ENCODE measurements at places on chromosomes 16 and 17. TPM values are rescaled to one million over a fixed set of nuclear protein-coding genes. Genes with fewer than 3 reads are reported as not detected.

DNA sequence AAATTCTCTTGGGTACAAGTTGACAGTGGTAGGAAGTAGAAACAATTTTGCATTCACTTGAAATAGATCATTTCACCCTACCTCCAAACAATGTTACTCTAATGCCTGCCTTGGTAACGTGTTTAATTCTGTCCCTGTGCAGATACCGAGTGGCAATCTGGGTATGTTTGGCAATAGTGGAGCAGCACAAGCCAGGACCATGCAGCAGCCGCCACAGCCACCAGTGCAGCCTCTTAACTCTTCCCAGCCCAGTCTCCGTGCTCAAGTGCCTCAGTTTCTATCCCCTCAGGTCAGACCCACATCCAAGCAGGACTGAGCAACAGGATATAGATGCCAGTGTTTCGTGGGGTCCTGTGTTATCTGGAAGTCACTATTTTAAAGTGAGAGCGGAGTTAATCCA, 49.3 kb downstream of the TMC6 start:
- H3K4me1 ChIP-seq = no peaks in the 10 kb centered on the region
- peaks cover 4% of the 10 kb centered on the region for H3K36me3 ChIP-seq
- DNase-seq = no peak
- no peak overlapping the region for H3K27ac ChIP-seq

DNA sequence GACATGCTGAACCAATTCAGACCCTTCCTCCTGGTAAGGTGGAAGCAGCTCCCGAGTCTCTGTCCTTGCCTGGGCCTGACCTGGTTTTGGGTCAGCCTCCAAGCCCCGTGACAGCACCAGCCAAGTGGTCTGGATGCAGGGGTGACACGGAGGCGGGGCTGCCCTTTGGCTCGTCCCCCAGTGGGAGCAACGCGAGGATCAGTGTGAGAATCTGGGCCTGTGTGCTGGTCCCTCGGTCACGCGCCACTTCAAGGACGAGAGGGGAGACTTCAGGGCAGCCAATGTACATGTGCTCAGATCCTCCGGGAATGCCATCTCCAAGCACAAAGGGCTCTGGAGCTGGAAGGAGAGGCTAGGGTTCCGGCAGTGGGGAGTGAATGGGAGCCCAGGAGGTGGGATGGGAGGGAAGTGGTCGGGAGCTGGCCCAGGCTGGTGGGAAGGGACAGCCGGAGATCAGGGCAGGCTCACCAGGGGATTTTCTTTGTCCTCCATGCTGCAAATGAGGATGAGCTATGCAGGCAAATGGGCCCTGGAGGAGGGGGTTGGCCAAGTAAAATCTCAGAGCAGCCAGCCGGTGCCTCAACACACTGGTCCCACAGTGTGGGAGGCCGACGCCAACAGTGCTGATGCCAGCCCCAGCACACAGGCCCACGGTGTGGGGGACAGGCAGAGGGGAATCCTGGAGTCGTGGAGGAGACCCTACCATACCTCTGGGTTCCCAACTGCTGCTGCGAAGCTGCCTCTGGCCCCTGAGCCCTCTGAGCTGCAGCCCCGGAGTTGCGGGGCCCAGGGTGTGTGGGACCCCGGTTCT, 4.2 kb upstream of the NDRG4 start:
- H3K36me3 ChIP-seq = no peaks in the 10 kb centered on the region
- H3K4me1 ChIP-seq = peaks cover 38% of the 10 kb centered on the region
- H3K27ac ChIP-seq = peak overlapping the region; percentile 33

DNA sequence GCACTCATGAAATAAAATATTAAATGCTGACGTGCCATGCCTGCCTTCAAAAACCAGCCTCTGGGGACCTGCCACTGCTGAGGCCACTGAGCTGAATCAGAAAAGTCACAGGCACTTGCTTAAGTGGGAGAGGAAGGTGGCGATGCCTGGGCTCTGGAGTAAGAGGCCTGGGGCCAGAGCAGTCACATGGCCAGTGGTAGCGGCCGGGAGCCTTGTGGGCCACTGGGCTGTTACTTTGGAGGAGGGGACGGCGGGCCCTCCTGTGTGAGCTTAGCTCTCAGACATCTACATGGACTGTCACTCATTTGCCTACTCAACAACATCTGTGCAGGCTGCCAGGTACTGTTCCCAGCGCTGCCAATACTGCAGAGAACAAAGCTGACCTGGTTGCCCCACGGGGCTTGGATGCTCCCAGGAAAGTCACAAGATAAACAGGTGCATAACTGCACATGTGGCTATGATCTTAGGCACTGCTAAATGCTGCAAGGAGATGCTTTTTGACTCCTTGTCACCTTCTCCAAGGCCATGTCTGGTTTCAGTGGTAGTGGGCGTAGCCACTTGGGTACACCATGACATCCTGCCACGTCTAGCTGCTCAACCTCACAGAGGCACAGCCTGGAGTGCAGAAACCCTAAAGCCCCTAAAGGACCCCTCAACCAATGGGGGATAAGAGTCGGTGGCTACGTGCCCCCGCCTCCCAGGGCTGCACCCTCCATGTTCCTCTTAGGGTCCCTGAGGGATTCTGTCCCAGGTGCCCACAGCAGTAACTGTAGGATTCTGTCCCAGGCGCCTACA, 11.6 kb downstream of the COTL1 start:
- no peaks in the 10 kb centered on the region for H3K27me3 ChIP-seq
- no peak overlapping the region for H3K4me3 ChIP-seq
- no peak for DNase-seq

GRCh38 chr17:81930142-81931125, 2.9 kb upstream of the MAFG start:
- no peak overlapping the region for H3K4me3 ChIP-seq
- H3K36me3 ChIP-seq = no peaks in the 10 kb centered on the region
- peaks cover 8% of the 10 kb centered on the region for H3K4me1 ChIP-seq
- H3K27me3 ChIP-seq = peaks cover 17% of the 10 kb centered on the region
- DNase-seq = peak; percentile 33

DNA sequence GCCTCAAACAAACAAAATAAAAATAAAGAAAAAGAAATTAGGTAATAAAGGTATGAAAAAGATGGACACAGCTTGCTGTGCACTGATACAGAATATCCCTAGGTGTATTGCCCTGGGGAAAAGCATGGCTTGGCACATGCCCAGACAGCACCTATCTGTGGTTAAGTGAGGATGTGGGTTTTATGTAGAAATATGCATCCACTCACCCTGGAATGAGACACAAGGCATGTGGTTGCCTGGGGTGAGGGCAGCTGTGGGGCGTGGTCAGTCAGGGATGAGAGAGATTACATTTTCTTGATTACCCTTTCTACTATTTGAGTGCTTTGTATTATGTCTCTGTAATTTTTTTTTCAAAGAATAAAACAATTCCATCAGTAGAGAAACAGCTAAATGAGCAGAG, 6.9 kb downstream of the PLLP start:
- H3K27me3 ChIP-seq = peaks cover 10% of the 10 kb centered on the region
- H3K27ac ChIP-seq = no peak overlapping the region
- no peak for DNase-seq
- peaks cover 9% of the 10 kb centered on the region for H3K4me1 ChIP-seq
- H3K36me3 ChIP-seq = no peaks in the 10 kb centered on the region

GRCh38 chr17:61464843-61465180, 12.6 kb downstream of the TBX4 start:
- H3K4me3 ChIP-seq = no peak overlapping the region
- H3K27me3 ChIP-seq = peaks cover 77% of the 10 kb centered on the region
- H3K4me1 ChIP-seq = peaks cover 20% of the 10 kb centered on the region
- no peak for DNase-seq
- H3K36me3 ChIP-seq = no peaks in the 10 kb centered on the region

- H3K4me1 ChIP-seq = peaks cover 5% of the 10 kb centered on the region
- H3K36me3 ChIP-seq = no peaks in the 10 kb centered on the region
- DNase-seq = peak; percentile 22
- no peak overlapping the region for H3K27ac ChIP-seq
These were observed 409.4 kb upstream of the ERCC4 start for GRCh38 chr16:13510425-13511151.

DNA sequence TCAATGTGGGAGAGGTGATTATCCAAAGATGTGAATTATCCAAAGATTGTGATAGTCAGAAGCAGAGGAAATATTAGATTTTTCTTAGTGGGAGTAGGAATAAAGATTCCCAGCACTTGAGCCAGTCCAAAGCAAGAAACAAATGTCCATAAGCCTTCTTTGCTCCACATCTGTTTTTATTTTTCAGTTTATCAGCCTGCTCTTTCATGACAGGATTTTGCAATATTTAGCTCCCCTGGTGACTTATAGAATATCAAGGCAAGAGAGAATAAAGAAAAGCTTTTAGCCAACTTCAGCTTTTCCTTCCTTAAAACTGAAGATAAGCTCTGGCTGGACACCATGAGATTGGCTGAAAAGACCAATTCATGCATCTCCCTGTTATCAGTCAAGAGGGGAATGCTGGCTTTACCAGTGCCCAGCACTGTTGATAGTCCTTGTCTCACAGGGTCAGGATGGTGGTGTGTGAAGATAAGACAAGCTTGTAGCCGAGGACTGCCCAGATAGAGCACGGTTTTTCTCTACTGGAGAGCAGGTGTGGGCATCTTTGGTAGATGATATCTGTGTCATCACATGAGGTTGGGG, 706.5 kb downstream of the KCNJ2 start:
- no peaks in the 10 kb centered on the region for H3K27me3 ChIP-seq
- DNase-seq = no peak
- no peak overlapping the region for H3K4me3 ChIP-seq
- no peaks in the 10 kb centered on the region for H3K4me1 ChIP-seq

The ITGAX gene
- not detected for total RNA-seq

The CCL3 gene
- not detected for total RNA-seq

- no peak for DNase-seq
- H3K27me3 ChIP-seq = no peaks in the 10 kb centered on the region
- no peak within 1 kb of the TSS for H3K27ac ChIP-seq
- no peaks in the 10 kb centered on the region for H3K36me3 ChIP-seq
- H3K4me1 ChIP-seq = no peaks in the 10 kb centered on the region
- H3K4me3 ChIP-seq = no peak within 1 kb of the TSS
These were observed at the start of gene CBFA2T3 for GRCh38 chr16:88977018-88977811. CBFA2T3 (minus strand) TSS chr16:88977207; CDS start chr16:88976807, 400 bp downstream.

The SNAI3 gene
- 0.71 TPM for total RNA-seq

DNA sequence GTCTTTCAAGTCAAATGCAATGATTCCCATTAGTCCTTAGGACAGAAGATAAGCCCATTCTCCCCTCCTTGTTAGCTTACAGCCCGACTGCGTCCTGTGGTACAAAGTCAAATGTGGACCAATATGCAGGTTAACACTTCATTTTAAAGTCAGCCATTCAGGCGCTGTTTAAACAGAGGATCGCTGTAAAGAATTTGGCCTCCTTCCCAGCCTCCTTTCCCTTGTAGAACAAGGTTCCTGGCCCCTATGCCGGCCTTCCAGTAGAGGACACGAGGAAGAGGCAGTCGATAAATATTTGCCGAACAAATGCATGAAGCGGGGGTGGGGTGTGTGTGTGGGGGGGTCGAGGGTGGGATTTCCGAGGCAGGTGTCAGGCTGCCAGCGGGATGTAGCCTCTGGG, 4.3 kb downstream of the SDK2 start:
- H3K4me1 ChIP-seq = peaks cover 23% of the 10 kb centered on the region
- DNase-seq = no peak
- no peak overlapping the region for H3K4me3 ChIP-seq
- no peak overlapping the region for H3K27ac ChIP-seq
- H3K36me3 ChIP-seq = no peaks in the 10 kb centered on the region
- no peaks in the 10 kb centered on the region for H3K27me3 ChIP-seq

DNA sequence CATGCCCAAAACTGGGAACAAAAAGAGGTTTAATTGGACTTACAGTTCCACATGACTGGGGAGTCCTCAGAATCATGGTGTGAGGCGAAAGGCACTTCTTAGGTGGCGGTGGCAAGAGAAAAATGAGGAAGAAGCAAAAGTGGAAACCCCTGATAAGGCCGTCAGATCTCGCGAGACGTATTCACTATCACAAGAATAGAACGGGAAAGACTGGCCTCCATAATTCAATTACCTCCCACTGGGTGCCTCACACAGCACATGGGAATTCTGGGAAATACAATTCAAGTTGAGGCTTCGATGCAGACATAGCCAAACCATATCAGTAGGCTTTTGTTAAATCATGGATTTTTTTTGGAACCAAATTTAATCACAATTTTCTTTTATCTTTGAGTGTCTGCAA, 24.4 kb downstream of the RBL2 start:
- no peaks in the 10 kb centered on the region for H3K4me1 ChIP-seq
- H3K4me3 ChIP-seq = no peak overlapping the region
- no peak overlapping the region for H3K27ac ChIP-seq
- DNase-seq = no peak
- no peaks in the 10 kb centered on the region for H3K27me3 ChIP-seq
- peaks cover 13% of the 10 kb centered on the region for H3K36me3 ChIP-seq

DNA sequence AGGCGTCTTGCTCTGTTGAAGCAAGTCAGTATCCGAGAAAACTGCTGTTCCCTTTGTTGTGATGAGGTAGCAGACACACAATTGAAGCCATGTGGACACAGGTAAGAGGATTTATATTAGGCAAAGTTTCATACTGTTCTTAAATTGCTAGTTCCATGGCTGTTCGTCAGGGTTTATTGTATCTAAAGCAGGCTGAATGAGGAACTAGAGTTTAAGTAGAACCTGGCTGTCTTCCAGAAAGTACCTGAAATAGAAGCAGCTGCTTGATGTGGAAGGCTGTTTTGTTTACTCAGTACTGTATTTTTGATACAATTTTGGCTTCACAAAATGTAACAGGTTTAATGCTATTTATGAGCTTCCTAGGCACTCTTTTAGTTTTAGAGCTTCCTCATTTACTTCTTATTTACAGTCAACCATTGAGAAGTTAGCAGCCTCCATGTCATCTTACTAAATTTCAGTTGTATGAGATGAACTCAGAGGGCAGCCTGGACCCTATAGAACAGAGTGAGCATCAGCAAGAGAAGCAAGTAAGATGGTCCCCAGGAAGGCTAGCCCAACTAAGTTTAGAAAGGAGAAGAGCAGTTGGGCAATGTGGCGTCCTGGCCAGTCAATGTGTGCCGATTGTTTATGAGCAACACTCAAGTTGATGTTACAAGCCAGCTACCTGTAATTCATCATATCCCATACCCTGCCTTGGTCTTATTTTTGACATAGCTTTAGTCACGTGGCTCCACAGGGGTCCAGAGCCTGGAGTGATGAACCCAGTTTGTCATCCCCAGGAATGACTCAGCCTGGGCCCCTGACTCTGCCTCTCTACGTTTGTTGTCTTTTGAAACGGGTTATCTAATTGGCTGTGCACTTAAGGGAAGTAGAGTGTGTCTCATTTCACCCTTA, 9.7 kb upstream of the ARL2BP start:
- no peak for DNase-seq
- H3K36me3 ChIP-seq = peaks cover 37% of the 10 kb centered on the region
- no peaks in the 10 kb centered on the region for H3K4me1 ChIP-seq
- H3K27me3 ChIP-seq = no peaks in the 10 kb centered on the region

The MT1A gene
- total RNA-seq = not detected

- H3K36me3 ChIP-seq = no peaks in the 10 kb centered on the region
- DNase-seq = no peak
- H3K4me1 ChIP-seq = no peaks in the 10 kb centered on the region
- no peak overlapping the region for H3K27ac ChIP-seq
These were observed 696.8 kb upstream of the SOX9 start for GRCh38 chr17:71423871-71424546.

The SPATA22 gene
- total RNA-seq = not detected

- no peak overlapping the region for H3K4me3 ChIP-seq
- H3K27ac ChIP-seq = no peak overlapping the region
- no peak for DNase-seq
- no peaks in the 10 kb centered on the region for H3K36me3 ChIP-seq
- H3K27me3 ChIP-seq = no peaks in the 10 kb centered on the region
- H3K4me1 ChIP-seq = peaks cover 14% of the 10 kb centered on the region
These were observed 17.8 kb downstream of the SNN start for GRCh38 chr16:11685844-11686618.

GRCh38 chr16:69105501-69106361, at the start of gene HAS3:
HAS3 (plus strand) TSS chr16:69105653; CDS start chr16:69109396, 3,743 bp downstream.
- H3K4me3 ChIP-seq = peak within 1 kb of the TSS; percentile 90
- peaks cover 29% of the 10 kb centered on the region for H3K4me1 ChIP-seq
- peaks cover 6% of the 10 kb centered on the region for H3K27me3 ChIP-seq
- no peaks in the 10 kb centered on the region for H3K36me3 ChIP-seq
- peak; percentile 91 for DNase-seq

Measured in neural progenitor cell (in vitro differentiated cells).